ENCODE measurements at places on chromosomes 3 and 15.

GRCh38 chr3:94117729-94118128, 54.9 kb downstream of the NSUN3 start:
- DNase-seq, result no peak

GRCh38 chr3:46497556-46498265, at the start of gene RTP3:
TSS of gene RTP3 (plus strand) at chr3:46497976. CDS start at chr3:46498063, 87 bp downstream.
- no peak for DNase-seq

DNA sequence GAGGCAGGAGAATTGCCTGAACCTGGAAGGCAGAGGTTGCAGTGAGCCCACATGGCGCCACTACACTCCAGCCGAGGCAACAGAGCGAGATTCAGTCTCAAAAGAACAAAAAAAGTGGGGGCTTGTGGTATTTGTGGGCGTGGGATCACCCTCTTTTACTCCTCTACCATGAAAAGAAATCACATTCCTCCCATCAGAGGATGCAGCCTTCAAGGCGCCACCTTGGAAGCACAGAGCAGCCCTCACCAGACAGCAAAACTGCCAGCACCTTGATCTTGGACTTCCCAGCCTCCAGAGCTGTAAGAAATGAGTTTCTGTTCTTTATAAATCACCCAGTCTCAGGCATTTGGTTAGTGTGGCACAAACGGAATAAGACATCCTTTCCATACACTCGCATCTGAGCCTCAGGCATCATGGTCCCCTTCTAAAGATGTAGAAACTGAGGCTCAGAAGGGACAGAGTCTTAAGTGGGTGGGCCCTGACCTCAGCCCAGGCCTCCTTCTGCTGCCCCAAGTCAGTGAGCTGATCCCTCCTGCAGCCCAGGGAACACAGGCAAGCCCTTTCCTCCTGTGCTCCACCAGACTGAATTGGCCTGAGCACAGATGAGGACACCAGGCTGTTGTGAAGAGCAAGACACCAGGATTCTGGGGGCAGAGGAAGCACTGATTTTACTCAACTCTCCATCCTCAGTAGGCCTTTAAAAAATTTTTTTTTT, 201.7 kb upstream of the LINGO1 start:
- DNase-seq, result no peak

GRCh38 chr15:77591968-77592613, 40.6 kb downstream of the LINGO1 start:
- no peak for DNase-seq

DNA sequence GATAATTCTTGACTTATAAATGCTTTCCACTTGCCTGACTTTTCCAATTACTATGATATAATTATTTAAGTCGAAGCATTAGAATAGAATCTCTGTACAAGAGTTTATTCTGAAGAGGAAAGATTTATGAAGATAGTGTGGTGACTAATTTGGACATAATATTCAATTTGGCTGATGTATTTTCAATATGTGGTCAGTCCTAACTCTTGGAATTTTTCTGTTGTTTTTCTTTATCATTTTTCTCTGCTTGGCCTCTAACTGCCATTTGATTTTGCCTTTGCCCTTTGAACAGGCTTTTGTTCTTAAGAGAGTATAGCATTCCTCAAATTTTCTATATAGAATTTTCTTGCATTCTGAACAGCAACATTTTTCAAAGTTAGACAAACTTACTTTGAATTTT, 2.6 kb upstream of the MDFIC2 start:
- no peak for DNase-seq

- DNase-seq, result peak; percentile 92
Measured at GRCh38 chr3:194134757-194135515, 1.0 kb upstream of the HES1 start.

GRCh38 chr3:110420158-110420641, 651.4 kb upstream of the NECTIN3 start:
- DNase-seq, result peak; percentile 6

GRCh38 chr3:66220602-66221377, at the start of gene SLC25A26:
TSS of gene SLC25A26 (plus strand) at chr3:66221001. CDS start at chr3:66221095, 94 bp downstream.
- peak; percentile 91 for DNase-seq

DNA sequence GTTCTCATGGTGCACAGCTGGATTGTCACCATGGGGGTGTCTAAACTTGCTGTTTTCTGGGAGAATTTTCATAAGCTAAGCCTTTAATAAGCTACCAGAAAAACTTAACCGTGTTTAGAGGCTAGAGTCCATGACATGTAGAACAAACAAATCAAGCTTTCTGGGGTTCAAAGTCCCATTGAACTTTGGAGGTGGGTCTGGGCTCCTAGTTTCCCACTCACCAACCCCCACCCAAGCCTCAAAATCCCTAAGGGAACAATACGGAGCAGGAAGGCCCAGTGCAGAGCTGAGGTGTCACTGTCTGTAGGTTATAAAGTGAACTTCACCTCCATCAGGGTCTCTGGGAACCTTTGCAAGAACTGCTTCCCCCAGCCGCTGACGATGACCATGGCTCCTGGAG, 25.5 kb downstream of the RTP1 start:
- no peak for DNase-seq

DNA sequence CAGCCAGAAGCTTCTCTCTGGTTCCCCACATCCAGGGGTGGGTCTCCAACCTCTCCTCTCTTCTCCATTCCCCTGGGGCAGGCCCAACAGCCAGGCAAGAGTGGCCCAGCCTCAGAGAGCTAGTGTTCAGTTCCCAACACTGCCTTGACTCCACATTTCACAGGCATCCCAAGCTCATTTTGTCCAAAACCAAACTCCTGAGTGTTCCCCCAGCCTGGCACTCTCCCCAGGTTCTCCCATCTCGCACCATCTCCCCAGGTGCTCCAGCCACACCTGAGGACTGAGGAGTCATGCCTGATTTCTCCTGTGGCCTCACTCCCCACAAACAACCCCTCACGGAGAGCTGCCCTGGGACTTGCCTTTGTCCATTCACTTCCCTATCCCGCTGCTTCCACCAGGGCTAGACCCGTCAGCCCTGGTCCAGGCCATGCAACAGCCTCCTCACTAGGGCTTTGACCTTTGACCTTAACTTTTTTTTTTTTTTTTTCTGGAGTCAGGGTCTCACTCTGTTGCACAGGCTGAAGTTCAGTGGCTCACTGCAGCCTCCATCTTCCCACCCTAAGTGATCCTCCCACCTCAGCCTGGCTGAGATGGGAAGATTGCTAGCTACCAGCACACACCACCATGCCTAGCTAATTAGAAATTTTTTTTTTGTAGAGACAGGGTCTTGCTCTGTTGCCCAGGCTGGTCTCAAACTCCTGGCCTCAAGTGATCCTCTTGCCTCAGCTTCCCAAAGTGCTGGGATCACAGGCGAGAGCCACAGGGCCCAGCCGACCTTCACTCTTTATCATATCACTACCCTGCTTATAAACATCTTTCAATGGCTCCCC, 3.9 kb upstream of the CSK start:
- DNase-seq, result no peak

DNA sequence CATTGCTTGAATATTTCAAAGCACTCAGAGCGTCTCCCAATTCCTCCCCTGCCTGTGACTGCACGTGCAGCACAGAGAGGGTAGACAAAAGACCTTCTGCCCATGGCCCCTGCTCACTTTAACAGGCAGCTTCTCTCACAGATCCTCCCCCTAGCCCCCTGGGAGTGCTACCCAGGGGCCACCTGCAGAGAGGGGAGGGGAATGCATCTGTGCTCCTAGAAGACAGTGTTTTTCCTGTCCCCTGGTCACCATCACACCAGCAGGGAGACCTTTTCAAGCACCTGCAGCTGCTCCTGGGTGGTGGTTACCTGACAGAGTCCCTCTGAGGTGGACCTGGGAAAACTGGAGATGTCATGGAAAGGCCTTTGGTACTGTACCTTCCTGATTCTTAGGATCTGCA, 56.7 kb upstream of the PRR23C start:
- no peak for DNase-seq

DNA sequence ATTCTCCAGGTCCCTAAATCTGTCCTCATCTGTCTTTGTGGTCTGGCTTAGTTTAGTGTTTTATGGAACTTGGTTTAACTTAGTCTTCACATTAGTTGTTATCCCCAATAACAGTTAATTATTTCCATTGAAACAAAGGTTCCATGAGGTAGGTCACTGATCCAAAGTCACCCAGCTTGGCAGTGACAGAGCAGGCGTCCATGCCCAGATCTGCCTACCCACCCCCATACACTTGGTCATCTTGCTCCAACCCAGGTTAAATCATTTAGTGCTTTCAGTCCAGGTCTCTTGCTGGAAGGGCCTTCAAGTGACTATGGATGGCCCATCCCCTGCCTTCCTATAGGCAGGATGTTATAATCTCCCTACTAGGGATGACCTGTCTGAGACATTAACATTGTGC, 127.4 kb downstream of the MYRIP start:
- no peak for DNase-seq

DNA sequence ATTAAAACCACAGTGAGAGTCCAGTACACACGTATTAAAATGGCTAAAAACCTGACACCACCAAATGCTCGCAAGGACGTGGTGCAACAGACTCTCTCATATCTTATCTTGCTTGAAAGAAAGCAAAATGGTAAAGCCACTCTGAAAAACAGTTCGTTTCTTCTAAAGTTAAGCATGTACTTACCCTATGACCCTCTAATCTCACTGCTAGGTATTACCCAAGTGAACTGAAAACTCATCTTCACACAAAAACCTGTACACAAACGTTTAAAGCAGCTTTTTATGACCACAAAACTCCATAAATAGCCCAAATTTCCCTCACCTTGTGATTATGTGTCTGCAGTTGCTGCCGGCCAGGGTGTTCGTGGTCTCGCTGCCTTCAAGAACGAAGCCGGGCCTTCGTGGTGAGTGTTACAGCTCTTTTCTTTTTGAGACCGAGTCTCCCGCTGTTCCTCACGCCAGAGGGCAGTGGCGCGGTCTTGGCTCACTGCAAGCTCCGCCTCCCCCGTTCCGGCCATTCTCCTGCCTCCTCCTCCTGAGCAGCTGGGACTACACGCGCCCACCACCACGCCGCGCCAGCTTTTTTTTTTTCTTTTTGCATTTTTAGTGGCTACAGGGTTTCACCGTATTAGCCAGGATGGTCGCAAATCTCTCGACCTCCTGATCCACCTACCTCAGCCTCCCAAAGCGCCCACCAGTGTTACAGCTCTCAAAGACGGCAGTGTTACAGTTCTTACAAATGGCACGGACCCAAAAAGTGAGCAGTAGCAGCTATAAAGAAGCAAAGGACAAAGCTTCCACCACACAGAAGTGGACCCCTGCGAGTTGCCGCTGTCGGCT, 165.4 kb downstream of the TJP1 start:
- no peak for DNase-seq

DNA sequence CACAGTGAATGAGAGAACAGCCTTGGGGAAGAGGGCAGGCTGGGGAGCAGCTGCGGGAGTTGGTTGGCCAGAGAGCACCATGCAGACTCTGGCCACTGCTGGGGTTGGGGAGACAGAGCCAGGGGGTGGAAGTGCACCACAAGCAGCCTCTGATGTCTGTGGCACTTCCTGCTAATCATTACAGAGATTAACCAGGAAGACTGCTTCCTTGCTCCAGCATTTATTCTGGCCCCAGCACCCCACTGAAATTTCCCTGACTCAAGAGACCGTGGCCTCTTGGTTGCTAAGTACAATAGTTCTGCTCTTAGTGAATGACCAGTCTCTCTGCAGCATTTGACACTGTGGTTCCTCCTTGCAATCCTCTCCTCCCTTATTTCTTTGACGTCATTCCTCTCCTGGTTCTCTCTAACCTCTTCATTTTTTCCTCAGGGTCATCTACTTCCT, 266.2 kb upstream of the ROPN1 start:
- no peak for DNase-seq

DNA sequence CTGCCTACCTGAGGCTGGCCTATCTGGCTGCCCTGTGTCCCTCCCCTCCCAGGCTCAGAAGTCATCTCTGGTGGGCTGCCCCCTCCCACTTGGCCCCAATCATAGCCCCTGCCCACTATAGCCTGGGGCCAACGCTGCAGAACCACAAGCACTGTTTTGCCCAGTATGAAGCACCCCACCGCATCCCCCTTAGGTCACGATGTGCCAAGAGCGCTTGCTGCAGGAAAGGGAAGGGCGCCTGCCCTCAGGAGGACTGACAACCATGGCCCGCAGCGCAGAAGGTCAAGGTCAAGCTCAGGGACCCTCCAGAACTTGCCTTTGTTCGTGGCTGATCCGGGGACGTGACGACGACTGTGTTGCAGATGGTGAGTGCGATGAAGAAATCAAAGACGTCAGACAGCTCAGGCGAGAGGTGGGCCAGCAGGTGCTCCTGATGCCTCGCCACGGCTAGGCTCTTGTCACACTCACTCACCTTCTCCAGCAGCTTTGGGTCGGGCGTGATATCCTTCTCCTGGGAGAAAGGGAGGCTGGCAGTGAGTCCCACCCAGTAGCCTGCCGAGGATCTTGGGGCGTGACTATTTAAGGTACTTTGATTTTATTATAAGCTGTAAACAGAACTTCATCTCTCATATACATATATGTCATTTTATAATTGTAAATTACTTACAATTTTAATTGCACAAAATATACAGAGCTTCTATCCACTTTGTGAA, 146.6 kb downstream of the ATP10A start:
- DNase-seq, result no peak

DNA sequence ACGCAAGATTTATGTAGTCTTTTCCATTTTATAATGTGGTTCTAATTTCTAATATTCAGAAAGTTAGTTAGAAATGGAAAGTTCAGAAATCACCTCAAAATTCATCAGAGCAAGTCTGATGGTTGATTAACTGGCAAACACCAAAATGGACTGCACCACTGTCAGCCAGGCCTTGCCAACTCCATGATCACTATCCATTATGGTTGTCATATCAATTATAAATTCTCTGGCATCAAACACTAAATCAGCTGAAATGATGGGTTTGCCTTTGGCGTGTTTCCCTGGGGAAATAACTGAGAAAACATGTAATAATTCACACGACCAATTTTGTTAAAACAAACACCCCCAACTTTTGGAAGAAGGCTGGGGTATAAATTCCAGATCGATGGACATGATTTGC, 219.4 kb downstream of the CDIN1 start:
- DNase-seq, result no peak

DNA sequence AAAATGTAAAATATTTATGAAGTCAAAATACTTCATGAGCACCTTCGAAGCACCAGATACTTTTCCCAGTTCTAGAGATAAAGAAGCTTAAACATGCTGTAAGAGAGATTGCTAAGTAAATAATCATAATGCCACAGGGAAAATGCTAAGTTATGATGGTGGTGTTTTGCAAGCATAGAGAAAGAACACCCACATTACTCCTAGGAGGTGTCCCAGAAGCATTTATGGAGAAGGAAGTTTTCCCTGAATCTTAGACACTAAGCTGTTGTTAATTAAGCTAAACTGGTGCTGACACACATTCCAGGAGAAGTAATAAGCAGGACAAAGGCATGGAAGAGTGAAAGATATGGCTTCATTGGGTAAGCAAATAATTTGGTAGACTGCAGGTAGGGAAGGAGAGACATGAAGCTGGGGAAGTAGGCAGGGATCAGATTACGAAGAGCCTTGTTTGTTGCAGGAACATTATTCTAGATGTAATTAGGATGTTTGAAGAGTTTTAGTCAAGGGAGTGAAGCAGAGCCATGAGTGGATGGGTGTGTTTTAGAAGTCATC, 40.4 kb upstream of the CHMP2B start:
- no peak for DNase-seq

GRCh38 chr3:80384811-80385210, 617.0 kb upstream of the ROBO1 start:
- no peak for DNase-seq

- no peak for DNase-seq
Measured at GRCh38 chr3:180875124-180875698, 37.3 kb upstream of the FXR1 start.

- DNase-seq, result no peak
Measured at GRCh38 chr3:44363591-44363990, 25.0 kb downstream of the TCAIM start.

- DNase-seq, result no peak
Measured at GRCh38 chr15:45169608-45170480, 17.9 kb downstream of the SHF start.

- no peak for DNase-seq
Measured at GRCh38 chr3:102980355-102980696, 545.5 kb downstream of the ZPLD1 start.

- DNase-seq, result no peak
Measured at GRCh38 chr15:48052946-48053345, 67.8 kb upstream of the SLC24A5 start.

Measured in hepatic stellate cell (primary cell).